Activated naive CD4-positive, alpha-beta T cell treated with anti-CD3 and anti-CD28 coated beads, Interleukin-2, amount 50 U/mL, for 16 hours (primary cell): ENCODE measurements at places on chromosomes 12 and 14.

- DNase-seq = no peak
Observed at GRCh38 chr12:8145754-8146441, 10.9 kb upstream of the ZNF705A start.

DNA sequence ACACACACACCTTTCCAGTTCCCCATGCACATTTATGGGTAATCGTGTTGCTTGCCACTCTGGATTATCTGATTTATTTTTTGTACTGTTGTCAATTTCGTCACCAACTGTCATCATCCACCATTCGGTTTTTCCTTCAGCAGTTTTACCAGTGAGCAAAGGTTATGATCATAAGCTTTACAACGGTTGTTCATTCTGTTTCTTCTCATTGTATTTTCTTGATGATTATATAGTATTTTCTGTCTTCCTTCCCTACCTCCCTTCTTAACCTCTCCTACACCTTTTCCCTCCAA lies 680 bp downstream of the NECAP1 start:
- DNase-seq = no peak

- no peak for DNase-seq
Observed at GRCh38 chr12:124147575-124147974, 147.3 kb upstream of the RFLNA start.

DNA sequence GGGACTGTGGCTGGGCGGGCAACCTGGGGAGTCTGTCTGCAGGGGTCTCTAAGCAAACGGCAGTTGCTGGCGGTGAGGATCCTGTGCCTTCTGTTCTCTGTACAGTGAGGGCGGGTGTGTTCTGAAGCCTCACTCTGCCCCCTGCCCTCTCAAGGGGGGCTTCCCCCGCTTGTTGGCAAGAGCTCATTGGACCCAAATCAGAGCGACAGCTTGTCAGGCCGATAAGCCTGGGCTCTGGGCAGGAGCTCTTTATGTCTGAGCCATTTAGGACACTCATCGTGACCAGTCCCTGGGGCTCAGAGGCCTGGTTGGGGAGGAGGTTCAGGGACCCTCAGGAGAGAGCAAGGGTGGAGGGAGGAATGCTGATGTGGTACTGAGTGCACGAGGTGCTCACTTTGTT lies 136.0 kb downstream of the TSPAN9 start:
- DNase-seq = no peak

DNA sequence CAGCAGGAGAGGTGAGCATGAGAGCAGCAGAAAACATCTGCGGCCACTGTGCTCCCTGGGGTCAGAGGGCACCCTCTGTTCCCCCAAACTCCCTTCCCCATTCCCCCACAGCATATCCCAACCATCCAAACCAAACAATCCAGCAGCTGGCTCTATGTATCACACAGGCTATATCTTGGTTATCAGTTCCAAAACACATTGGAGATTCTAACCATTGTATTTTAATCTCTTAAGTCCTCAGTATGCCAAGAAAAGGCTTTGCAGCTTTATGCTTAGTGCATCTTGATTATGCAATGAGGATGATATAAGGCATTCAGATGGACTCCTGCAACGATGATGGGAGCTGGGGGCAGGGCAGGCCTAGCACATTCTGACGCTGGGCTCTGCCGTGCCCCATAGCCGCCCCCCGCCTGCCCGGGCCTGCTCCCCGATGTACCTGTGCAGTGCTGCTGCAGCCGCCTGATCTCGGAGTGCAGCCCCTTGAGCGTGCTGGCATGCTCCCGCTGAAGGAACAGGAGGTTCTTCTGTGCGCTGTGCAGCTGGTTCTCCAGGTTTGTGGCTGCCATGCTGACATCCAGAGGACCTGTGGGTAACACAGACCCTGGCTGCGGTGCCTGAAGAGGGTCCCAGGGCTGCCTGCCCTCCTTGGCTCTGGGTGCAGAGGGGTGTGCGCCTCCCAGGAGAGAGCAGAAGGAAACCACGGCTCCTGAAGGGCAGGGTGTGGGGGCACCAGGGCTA lies 29.6 kb downstream of the CCDC92 start:
- DNase-seq = no peak

- no peak for DNase-seq
Observed at GRCh38 chr14:40684328-40684727, 922.3 kb upstream of the LRFN5 start.

- no peak for DNase-seq
Observed at GRCh38 chr12:96000858-96001257, 4.7 kb upstream of the HAL start.

DNA sequence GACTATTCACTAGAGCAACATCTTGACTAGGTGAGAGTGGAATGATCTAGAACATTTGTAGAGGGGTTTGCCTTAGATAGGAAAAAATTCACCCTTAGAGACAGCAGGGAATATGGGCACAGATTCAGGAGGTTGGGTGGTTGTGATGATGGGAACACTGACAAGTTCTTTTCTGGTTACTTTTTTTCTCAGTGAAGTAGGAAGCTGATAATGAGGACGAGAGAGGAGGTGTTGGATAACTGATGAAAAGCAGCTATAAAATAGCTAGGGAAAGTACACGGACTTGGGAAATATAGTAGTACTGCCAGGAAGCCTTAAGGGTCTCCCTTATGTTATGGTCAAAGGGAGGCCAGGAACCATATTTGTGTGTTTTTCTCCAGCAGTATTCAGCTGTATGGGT lies 250.5 kb downstream of the SSPN start:
- no peak for DNase-seq

DNA sequence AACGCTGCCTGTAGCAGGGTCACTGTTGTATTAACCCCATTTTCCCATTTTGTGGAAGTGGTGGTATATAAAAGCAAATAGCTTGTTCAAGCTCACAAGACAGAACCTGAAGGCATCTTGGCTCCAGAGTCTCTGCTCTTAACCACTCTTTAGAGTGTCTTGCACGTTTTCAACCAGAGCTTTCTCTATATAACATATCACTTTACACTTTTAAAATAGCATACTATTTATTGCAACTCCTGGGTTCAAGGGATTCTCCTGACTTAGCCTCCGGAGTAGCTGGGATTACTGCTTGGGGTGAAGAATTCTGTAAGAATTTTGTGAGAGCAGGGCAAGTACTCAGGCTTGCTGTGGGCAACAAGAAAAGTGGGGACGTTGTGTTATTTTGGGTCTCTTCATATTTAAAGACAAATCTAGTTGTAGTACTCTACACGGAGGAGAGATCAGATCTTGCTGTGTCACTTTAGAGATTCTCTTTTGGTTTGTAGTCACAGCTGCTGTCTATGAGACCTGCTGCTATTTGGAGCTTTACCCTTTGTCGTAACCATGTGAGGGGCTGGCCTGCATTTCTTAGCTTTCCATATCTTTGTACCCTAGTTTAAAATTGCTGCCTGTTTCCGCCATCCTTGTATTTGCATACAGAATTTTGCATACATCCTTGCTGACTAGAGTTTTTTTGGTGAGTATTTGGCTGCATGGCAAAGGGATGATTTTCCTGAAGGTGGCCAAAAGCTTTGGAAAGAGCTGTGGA lies 40.7 kb downstream of the WDR20 start:
- DNase-seq = no peak

GRCh38 chr12:52087961-52088820 lies 8.7 kb downstream of the SMIM41 start:
- DNase-seq = no peak
